ENCODE measurements at places on chromosomes 3 and 15.

DNA sequence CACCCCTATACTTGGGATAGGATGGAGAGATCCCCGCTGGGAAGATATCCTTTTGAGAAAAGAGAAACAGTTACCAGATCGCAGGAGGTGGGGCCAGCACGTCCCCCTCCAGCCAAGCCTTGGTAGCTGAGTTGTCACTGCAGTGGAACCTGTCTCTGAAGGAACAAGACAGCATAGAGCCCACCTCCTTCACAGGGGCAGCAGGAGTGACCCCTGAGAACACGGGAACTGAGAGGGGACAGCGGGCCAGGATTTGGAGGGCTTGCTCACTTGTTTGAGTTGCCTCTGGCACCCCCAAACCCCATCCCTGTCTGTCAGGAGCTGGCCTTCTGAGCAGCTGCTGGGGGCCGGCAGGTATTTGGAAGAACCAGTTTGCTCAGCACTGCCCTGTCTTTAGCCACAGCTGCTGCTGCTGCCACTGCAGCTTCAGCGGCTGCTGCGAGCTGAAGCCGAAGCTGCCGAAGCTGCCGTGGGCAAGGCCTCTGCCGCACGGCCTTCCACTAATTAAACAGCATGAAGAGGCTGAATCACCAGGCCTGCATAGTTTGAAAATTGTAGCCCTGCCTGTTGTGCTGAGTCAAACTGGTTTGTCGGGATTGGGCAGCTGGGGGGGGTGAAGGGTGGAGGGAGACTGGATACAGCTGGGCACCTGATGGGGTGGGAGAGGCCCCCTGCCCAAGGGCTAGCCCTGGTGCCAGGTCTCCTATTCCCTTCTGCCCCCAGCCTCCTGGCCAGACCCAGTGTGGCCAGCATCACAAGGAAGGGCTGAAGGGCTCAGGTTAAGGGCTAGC lies 4.0 kb downstream of the EPHB3 start:
- peak; percentile 91 for DNase-seq

- peak; percentile 74 for DNase-seq
Observed at GRCh38 chr3:60754617-60755016, 496.6 kb downstream of the FHIT start.

DNA sequence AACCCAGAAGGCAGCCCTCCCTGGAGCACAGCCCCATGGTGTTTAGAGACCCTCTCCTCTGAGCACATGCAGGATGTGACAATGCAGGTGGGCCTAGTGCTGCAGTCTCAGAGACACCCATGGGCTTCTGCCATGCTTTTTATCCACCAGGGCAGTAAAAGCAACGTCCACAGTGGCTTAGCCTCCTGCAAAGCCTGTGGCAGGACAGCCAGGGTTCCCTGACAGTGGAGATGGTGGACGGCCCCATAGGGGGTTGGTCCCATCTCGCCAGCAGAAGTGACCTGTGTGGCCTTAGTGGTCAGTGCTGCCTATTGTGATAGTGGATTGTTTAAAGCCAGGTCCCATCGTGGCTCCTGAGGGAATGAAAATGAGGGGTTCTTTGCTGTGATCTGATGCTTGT lies 46.6 kb downstream of the APBA2 start:
- DNase-seq: no peak

GRCh38 chr3:23805633-23806533 lies at the start of gene UBE2E1:
Gene UBE2E1 (plus strand): TSS chr3:23805955. CDS start chr3:23807270, 1,315 bp downstream.
- peak; percentile 76 for DNase-seq

DNA sequence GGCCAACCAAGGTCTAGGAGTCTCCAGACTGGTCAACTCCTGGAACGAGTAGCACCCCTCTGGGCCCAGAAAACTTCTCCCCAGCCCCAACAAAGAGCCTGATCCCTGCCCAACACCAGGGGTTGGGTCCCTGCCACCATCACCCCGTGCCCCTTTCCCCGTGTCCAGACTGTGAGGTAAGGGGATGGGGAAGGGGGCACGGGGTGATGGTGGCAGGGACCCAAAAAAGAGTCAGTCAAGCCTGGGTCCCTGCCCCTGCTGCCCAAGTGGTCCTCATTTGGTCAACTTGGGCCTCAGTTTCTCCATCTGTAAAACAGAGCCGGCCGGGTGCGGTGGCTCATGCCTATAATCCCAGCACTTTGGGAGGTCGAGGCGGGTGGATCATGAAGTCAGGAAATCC lies 1.1 kb upstream of the NBEAL2 start:
- DNase-seq: no peak

GRCh38 chr15:34358367-34358766 lies 8.6 kb downstream of the LPCAT4 start:
- DNase-seq: no peak

DNA sequence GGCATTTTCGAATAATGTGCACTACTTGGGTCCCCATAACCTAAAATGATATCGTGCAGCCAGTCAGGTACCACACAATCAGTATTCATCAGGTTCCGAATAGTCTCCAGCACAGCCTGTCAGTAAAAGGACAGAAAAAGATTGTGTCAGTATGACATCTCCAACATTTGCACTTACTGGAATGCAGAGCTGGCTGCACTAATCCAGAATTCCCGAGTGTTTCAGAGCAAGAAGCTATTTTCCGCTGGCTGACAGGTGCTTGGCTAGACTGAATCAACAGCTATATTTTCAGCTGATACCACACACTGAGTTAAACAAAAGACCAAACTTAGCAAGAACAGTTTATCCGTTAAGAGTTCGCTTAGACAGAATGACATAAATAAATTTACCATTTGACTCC lies 68.8 kb downstream of the AQR start:
- DNase-seq: no peak

GRCh38 chr3:125220727-125221429 lies 8.3 kb upstream of the SLC12A8 start:
- peak; percentile 55 for DNase-seq

DNA sequence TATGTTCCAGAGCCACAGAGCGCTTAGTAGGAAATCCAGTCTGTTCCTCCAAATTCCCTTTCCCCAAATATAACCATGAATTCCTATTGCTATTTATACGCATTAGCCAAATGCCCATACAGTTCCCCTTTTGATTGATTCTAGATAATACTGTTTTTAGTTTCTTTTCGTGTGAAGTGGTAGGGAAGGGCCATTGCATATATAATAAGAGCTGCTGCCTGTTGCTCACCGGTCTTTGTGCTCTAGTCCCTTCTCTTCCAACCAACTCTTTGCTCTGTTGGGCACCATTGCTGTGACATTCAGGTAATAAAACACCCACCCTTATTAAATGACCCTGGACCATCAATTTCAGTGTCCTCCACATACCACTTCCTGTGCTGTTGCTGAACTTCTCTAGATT lies 379.9 kb upstream of the KCNMB2 start:
- no peak for DNase-seq

- no peak for DNase-seq
Observed at GRCh38 chr3:148606979-148607378, 90.7 kb upstream of the AGTR1 start.

DNA sequence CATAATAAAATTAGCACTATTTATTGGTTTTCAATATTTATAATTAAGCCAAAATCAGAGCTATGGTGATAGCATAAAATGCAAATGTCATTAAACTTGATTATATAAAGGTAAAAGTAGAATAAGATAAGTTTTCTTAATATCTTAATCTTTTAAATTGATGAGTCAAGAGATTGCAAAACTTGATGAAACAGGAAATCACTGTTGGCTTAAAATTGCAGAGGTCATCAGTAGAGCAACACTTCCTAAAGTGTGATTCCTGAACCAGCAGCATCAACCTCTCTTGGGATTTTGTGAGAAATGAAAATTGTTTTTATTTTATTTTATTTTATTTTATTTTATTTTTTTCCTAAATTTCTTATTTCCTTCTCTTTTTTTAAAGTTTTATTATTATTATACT lies 226.4 kb upstream of the CTDSPL start:
- DNase-seq: no peak

DNA sequence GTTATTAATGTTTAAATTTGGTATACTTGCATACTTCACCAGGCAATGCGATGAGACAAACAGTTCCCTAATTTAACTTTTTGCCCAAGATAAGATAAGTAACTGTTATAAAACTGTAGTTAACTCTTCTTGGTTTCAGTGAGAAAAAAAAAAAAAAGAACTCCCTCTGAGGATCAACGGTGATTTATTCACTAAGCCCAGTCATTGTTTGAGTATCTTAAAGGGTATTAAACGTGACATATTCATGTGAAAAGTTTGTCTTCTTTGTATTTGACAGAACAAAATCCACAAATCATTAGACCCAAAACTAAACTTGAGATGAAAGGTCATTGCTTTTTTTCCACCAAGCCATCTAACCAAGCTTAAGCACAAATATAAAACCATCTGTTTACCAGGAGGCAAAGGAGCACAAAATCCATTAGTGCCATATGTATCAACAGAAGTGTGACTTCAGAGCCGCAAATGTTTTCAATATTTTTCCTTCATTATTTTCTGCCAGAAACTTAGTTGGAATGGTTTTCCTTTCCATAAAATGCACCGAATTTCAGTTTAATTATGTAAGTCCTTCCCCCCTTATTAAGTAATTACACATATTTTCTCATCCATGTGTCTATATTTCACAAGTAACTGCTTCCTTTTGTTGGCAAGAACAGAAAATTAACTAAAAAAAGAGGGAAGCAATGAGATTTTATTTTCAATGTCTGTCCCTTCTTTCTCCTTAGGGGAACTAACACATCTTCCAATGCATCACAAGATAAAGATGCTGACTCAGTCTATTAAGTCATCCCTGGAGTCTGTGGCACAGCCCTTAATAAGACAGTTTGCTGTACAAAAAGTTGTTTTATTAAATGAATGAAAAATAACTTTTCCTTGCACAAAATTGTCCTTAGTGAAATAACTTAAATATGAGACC lies 92.2 kb upstream of the RAP2B start:
- peak; percentile 75 for DNase-seq

- DNase-seq: peak; percentile 39
Observed at GRCh38 chr15:88341006-88341405, 84.5 kb upstream of the NTRK3 start.

- no peak for DNase-seq
Observed at GRCh38 chr15:42010434-42010833, 10.4 kb downstream of the PLA2G4E start.

GRCh38 chr3:40308725-40309417 lies 636 bp upstream of the EIF1B start:
- no peak for DNase-seq

GRCh38 chr3:163328680-163329079 lies 1749.6 kb downstream of the SI start:
- no peak for DNase-seq

DNA sequence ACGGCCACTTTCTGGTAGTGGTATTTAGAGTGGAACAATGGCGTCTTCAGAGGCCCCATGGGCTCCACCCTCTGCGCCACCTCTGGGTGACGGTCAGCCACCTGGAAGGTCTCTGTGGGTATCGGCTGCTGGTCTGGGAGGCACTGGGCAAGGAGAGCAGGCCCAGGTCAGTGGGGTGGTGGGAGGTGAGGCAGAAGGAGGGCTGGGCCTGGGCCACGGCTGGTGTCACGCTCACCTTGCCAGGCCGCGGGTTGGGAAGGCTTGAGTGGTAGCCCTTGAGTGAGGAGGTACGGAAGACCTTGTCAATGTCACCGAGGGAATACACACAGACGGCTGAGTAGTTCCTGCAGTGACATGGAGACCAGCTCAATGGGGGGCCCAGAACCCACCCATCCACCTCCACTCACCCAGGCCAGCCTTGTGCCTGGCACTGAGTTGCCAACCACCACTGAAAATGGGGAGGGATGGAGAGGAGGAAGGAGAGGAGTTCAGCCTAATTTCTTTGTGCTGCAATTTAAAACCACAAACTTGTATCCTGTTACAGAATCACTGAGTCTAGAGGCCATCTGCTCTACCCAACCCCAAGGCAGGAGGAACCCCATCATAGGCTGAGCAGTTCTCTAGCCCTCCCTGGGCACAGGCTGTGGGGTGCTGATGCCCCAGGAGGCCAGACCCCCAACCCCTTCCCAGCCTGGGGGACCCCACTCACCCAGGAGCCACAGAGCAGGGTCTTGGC lies 19.0 kb downstream of the SEMA7A start:
- DNase-seq: no peak

DNA sequence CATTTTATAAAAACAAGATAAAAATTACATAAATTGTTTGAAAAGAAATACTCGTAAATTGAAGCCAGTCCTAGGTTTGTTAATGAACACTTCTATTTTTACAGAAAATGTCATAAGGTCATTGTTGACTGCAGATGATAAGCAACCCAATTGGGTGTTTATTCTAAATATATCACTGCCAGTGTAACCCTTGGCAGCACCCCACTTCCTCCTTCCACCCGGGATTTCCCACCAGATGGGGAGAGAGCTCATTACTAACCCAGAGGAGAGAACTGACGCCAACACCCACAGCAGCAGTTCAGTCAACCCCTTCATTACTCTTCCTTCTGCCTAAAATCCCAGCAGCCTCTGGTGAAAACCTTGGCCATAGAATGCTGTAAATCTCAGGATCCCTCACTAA lies 307.6 kb downstream of the GAP43 start:
- no peak for DNase-seq

- no peak for DNase-seq
Observed at GRCh38 chr15:80679167-80679803, 15.8 kb upstream of the ABHD17C start.

DNA sequence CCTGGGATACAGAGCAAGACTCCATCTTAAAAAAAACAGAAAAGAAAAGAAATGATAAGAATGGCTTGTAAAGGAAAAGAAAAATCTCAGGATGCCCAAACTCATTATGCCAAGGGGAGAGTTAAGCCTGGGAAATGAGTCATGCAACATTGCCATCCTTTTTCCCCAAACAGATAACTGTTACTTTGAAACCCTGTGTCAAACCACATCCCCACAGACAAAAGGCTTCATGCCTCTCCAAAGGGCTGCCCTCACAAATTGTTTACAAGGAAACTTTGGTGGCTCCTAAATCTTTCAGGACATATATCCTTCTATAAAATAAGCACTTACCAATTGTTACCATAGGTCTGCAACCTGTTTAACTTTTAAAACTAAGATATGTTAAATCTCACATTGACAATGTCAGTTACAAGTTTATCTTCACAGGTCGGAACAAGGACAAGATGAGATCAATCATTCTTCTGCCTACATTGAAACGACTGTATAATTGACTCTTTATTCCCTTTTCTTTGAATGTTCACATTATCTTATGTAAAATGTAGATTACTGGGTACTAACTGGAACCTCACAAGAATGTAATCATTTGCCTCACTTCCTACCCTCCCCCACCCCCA lies 18.6 kb upstream of the SENP7 start:
- no peak for DNase-seq

GRCh38 chr15:80260551-80260950 lies 8.5 kb upstream of the CTXND1 start:
- DNase-seq: no peak

DNA sequence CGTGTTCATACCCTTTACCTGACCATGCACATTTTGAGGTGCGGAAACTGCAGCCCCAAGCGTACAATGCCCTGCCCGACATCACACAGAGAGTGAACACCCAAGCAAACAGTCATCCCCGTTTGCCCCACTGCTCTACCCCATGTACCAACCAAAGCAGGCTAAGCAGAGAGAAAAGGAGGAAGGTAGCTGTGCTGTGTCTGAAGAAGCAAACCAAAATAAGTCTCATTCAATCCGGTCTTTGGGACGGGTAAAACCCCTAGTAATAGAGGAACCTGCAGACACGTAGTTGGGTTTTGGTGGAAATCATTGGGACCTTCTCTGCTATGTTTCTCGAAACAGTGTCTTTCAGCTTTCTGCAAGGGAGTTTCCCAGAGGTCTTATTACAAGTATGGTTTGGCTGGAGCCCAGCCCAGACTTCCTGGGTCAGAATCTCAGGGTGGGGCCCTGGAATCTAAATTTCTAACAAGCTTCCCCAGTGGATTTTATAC lies 164.6 kb upstream of the HES1 start:
- DNase-seq: peak; percentile 24

- DNase-seq: no peak
Observed at GRCh38 chr15:31840849-31841476, 189.4 kb upstream of the CHRNA7 start.
